ENCODE measurements at places on chromosomes 6 and 20.

GRCh38 chr6:116111552-116112528, 11.2 kb downstream of the NT5DC1 start:
- H3K4me1 ChIP-seq, result peaks cover 5% of the 10 kb centered on the region
- no peaks in the 10 kb centered on the region for H3K27me3 ChIP-seq
- no peak overlapping the region for H3K4me3 ChIP-seq
- no peak overlapping the region for H3K27ac ChIP-seq
- peaks cover 21% of the 10 kb centered on the region for H3K36me3 ChIP-seq
- no peak for DNase-seq

DNA sequence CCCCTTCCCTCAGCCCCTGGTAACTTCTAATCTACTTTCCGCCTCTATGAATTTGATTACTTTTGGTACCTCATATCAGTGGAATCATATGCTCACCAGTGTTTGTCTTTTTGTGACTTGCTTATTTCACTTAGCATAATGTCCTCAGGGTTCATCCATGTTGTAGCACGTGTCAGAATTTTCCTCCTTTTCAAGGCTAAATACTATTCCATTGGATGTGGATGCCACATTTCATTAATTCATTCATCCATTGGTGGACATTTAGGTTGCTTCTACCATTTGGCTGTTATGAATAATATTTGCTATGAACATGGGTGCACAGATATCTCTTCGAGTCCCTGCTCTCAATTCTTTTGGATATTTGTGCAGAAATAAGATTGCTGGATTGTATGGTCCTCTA, 388.6 kb upstream of the SOX4 start:
- H3K27ac ChIP-seq, result no peak overlapping the region
- H3K27me3 ChIP-seq, result no peaks in the 10 kb centered on the region
- no peak for DNase-seq
- no peak overlapping the region for H3K4me3 ChIP-seq
- no peaks in the 10 kb centered on the region for H3K4me1 ChIP-seq

GRCh38 chr6:53059648-53060589, 5.3 kb upstream of the FBXO9 start:
- H3K27me3 ChIP-seq, result no peaks in the 10 kb centered on the region
- no peak for DNase-seq
- H3K36me3 ChIP-seq, result no peaks in the 10 kb centered on the region
- peaks cover 52% of the 10 kb centered on the region for H3K4me1 ChIP-seq
- H3K27ac ChIP-seq, result no peak overlapping the region
- peak overlapping the region; percentile 88 for H3K4me3 ChIP-seq

DNA sequence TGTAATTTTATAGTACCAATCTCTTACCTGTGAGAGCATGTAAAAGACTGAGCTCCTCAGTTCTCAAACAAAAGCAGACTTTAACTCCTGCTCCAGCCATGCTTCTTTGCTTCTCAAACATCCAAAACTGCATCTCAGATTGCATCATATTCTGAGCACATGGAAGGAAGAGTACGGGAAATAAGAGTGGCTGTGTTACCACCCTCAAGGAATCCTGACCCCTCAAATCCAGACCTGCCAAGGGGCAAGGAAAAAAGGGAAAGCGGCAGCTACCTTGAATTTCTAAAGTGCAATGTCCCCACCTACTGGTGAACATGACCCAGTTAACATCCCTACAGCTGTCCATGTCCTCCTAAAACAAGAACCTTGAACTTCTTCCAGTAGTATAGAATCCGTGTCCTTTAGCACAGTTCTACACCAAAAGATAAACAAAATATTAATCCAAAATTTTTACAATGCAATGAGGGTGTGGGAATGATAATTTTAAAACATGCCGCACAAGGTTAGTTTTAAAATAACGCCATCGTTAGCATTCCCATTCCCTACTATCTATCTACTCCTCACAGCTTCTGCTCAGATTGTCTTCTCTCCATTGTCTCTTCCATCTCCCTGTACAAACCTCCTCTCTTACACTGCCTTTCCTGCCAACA, 34.1 kb upstream of the HLA-DQB1 start:
- no peaks in the 10 kb centered on the region for H3K4me1 ChIP-seq
- no peak overlapping the region for H3K4me3 ChIP-seq
- peaks cover 53% of the 10 kb centered on the region for H3K27me3 ChIP-seq

- no peak for DNase-seq
- H3K4me1 ChIP-seq, result no peaks in the 10 kb centered on the region
- no peak overlapping the region for H3K4me3 ChIP-seq
- peaks cover 18% of the 10 kb centered on the region for H3K36me3 ChIP-seq
Measured at GRCh38 chr6:53038596-53038995, 26.6 kb upstream of the FBXO9 start.

Measured in activated naive CD8-positive, alpha-beta T cell treated with anti-CD3 and anti-CD28 coated beads for 36 hours (primary cell).